Activated CD4-positive, alpha-beta T cell treated with anti-CD3 and anti-CD28 coated beads, Interleukin-10, Interleukin-2, amounts not matched to agents 100 ng/mL and 50 ng/mL, durations not matched to agents 16 hours and 8 hours (primary cell): ENCODE measurements at places on chromosomes 13 and 19.

GRCh38 chr19:19997656-19998268 lies 41.5 kb downstream of the ZNF682 start:
- DNase-seq, result peak; percentile 14

DNA sequence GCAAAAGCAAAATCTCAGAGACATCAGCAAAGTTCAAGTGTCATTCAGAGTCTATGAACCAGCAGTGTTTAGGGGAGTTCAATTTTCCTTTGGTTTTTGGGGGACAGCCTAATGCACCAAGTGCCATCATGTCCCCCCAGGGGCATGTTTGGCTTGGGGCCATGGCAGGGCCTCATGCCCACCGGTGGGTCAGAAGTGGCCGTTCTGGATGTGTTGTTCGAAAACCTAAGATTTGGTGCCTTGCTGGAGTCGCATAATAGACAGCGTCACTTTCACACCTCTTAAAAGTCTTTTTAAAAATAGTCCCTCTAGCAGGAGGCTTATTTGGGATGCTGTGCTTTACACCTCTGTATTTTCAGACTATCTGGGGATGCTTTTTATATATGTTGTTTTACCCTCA lies 250.1 kb downstream of the ZNF536 start:
- DNase-seq, result no peak

GRCh38 chr19:57363688-57364181 lies 384 bp downstream of the TRAPPC2B start:
- no peak for DNase-seq

GRCh38 chr19:38291855-38292254 lies 12.2 kb upstream of the C19orf33 start:
- no peak for DNase-seq

DNA sequence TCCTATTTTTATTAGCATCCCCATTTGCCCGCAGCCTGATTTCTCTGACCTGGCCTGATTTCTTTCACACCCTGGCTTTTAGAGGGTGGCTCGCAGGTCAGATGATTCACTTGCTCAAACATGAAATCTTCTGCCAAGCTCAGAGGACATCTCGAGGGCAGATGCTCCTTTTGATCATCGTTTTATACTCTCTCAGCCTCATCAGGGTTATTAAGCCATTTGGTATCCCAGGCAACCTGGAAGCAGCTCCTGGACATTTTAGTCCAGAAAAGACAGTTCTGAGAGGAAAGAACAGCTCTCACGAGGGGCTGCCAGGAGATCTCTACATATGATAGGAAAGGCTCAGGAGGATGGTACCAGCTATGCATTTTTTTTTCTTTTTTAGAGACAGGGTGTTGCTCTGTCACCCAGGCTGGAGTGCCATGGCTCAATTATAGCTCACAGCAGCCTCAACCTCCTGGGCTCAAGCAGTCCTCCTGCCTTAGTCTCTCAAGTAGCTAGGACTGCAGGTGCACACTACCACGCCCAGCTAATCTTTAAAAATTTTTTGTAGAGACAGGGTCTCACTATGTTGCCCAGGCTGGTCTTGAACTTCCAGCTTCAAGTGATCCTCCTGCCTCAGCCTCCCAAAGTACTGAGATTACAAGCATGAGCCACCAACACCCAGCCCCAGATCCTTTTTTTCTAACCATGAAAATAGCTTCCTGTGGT lies 165.4 kb downstream of the KATNAL1 start:
- DNase-seq, result peak; percentile 54

DNA sequence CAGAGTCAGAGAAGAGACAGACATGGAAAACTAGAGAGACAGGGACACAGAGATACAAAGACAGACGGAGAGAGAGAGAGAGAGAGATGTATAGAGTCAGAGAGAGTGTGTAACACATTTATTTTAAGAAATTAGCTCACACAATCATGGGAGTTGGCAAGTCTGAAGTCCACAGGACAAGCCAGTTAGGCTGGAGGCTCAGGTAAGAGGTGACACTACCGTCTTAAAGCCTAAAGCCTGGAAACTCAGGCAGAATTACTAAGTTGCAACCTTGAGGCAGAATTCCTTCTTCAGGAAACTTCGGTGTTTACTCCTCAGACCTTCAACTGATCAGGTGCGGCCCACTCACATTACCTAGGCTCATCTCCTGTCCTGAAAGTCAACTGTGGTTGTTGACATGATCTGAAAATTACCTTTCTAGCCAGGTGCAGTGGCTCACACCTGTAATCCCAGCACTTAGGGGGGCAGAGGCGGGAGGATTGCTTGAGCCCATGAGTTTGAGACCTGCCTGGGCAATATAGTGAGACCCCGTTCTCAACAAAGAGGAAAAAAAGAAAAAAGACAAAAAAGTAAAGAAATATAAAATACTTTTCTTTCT lies 2.8 kb upstream of the TNFSF14 start:
- DNase-seq, result no peak
